ENCODE measurements at places on chromosomes 2 and 18.

GRCh38 chr2:10537522-10538199, 89.5 kb upstream of the ODC1 start:
- DNase-seq = no peak

GRCh38 chr2:179550849-179551248, 286.2 kb upstream of the SESTD1 start:
- DNase-seq = no peak

GRCh38 chr18:3610813-3611212, 160.8 kb downstream of the TGIF1 start:
- DNase-seq = no peak

GRCh38 chr2:34736482-34736881, 1137.4 kb upstream of the FAM98A start:
- DNase-seq = no peak

- no peak for DNase-seq
These were observed 3.8 kb upstream of the QPCT start for GRCh38 chr2:37340637-37341036.

DNA sequence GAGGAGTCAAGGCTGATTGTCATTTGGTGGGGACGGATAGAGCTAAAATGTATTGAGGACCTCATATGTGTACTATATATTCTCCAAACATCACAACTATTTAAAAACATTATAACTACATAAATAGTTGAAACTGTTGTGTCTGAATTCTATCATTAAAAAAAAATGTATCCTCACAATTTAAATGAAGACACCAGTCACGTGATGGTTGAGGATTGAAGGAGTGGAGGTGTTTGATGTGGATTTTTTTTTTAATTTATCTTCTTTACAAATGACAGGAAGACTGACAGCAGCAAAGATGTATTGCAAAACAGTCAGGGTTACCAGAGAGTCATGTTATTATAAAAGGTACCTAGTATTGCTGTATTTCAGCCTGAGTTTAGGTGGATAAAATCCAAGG, 30.0 kb downstream of the GNAL start:
- DNase-seq = no peak

GRCh38 chr2:121888189-121888557, 132.7 kb downstream of the TSN start:
- DNase-seq = no peak

GRCh38 chr2:49070716-49071115, 83.6 kb downstream of the FSHR start:
- DNase-seq = no peak

DNA sequence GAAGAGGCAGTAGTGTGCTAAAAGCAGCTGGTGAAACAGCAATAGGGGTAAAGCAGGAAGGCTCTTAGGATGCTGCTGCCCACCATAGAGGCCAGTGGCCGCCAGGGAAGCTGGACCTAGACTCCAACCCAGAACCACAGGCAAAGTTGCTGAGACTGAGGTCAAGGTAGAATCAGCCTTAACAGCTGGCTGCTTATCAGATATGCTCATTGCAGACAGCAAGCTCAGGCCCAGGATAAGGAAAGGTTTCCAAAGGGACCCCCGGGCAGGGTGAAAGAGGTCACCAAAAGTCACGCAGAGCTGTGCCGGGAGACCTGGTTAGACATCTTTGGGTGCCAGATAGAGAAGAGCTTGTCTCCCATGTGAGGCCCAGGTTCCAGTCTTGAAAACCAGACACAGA, 42.9 kb upstream of the EPG5 start:
- DNase-seq = no peak

GRCh38 chr18:73986711-73987110, 160.9 kb downstream of the FBXO15 start:
- DNase-seq = no peak

DNA sequence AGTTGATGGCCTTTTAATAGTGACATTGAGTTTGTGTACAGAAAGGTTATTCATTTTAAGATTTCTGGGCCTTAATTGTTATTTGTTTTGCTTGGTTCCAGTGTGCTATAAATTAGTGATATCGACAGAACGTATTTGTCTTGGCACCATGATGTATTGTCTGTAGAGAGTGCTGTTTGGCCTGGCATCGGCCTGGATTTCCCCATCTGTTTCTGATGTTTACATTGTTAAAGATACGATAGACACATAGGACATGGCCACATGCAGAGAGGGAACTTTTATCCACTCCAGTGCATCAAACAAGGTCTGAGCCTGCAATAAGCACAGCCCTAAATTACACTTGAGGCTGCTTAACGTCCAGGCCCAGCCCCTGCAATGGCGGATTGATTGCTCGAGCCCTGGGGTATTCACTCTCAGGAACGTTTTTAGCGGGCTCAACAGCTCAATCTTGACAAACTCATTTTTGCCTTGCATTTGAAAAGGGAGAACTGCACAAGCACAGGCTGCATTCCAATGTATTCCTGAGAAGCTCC, 144.7 kb downstream of the SLC4A3 start:
- DNase-seq = no peak

DNA sequence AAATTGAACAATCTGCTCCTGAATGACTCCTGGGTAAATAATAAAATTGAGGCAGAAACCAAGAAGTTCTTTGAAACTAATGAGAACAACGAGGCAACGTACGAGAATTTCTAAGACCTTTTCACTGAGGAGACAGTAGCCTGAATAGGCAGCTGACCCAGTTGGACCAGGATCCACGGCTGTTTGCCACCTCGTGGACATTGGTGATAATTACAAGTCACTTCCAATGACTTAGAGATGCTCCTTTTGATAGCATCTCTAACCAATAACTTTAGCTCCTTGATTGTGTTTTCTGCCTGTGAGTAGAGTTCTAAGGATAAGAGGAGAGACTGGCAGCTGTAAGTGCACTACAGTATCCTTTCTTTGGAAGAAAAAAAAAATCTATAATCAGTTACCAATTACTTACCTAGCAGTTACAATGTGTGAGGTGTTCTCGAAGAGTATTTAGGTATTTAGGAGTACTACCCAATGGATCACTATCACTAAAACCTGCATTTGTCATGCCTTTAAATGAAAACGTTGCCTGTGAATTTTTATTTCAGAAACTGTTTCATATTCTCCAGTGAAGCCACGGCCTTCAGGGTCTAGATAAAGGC, 31.3 kb upstream of the CNTNAP5 start:
- DNase-seq = no peak

DNA sequence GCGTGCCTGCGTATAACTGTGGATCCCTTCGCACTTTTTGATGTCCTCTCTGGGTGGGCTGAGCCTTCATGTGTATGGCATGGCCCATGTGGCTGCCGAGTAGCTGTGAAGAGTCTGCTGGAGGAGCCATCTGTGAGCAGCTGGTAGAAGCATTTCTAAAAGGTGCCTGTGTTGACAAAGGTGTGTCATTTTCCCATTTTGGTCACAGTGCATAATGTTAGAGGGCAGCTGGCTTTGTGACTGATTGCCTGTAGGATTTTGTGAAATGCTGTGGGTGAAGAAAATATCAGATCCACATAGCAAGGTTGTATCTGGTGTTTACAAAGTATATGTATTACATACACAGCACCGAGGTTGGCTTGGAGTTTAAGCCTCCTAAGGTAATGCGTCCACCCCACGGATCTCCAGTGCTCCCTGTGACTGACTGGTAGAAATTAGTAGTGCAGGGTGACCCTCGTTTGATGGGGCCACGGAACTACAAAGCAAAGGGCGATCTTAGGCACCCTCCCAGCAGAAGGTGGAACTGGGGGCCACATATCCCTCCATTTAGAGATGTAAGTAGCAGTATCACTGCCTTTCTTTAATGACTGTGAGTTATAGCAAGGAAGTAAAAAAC, 16.5 kb downstream of the GATA6 start:
- DNase-seq = no peak

DNA sequence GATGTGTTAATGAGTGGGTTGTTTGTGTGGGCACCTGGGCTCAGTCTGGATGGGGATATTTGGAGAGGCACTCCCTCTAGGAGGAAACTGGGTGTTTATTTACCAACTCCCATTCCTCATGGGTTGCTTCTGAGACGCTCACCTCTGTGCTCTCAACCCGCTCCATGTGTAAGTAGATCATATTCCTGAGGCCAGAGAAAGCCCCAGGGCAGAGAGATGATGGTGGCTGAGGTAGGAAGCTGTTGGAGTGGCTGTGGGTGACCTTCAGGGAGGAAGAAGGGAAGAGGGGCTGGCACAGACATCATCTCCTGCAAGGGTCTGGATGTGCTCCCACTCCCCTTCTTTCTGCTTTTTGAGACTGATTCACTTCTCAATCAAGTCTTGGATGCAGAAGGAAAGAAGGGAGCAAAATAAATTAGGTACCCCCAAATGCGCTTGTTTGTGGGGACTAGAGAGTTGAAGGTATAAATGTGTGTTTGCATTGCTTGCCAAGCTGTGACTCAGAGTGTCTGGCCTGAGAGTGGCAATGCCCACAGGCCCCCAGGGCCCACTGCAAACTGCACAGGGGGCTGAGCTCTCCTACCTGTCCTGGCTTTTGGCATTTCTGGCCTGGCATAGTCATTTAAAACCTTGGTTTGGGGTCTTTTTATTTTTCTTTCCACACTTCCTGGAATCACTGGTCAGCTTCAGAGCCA, 57.2 kb upstream of the TNP1 start:
- no peak for DNase-seq

GRCh38 chr2:71008342-71008741, 13.7 kb upstream of the TEX261 start:
- DNase-seq = no peak

- DNase-seq = no peak
These were observed 619.2 kb downstream of the IRS1 start for GRCh38 chr2:226180281-226180884.

GRCh38 chr2:34979148-34979547, 1376.4 kb upstream of the CRIM1 start:
- no peak for DNase-seq

DNA sequence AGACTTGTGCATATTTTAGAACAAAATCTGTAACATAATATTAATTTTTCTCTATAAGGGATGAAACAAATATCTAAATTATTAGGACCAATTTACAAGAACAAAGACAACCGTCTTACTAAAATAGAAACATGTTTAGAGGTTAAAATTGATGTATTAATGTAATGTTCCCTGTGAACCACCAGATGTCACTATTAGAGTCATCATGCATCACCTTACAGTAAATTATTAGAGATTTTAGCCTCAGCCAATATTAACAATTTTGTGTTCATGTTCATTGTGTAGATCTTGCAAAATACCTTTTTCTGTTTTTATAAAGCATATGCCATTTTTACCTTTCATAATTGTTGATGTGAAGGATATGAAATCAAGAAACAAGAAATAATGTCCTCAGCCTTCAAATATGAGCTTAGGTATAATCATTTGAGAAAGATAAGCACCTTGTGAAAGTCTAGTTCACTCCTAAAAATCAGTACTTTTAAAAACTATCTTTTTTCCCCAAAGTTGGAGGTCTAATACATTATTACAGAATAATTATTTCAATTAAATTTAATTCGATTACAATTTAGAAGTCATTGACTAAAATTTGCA, 344.3 kb upstream of the KCNH7 start:
- DNase-seq = no peak

- no peak for DNase-seq
These were observed 10.3 kb upstream of the CTAGE1 start for GRCh38 chr18:22427822-22428549.

DNA sequence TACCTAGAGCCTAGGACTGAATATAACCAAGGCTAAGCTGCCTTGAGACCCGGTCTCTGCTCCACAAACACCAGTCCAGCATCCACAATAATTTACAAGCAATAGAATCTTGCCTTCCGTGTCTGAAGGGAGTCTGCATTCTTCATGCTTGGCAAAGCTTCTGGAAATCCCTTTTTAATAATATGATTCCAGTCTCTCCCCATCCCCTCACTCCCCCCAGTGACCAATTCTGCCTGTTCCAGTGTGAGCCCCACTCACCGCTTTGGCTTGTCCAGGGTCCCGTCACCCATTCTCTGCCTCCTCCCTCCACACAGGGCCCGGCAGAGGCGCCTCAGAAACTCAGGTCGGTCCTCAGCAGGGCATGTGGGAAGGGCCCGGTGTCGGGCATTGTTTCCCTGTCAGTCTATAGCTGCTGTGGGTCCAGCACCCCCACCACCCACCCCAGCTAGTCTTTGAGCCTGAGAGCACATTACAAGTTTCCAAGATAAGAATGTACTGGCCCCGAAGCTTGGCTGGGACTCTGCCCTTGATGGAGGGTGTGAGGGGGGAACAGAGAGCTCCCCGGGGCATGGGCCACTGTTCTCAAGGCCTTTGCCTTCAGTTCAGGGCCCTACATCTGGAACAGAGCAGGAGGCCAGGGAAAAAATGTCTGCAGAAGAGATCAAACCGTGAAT, 129.7 kb upstream of the MYCN start:
- no peak for DNase-seq

DNA sequence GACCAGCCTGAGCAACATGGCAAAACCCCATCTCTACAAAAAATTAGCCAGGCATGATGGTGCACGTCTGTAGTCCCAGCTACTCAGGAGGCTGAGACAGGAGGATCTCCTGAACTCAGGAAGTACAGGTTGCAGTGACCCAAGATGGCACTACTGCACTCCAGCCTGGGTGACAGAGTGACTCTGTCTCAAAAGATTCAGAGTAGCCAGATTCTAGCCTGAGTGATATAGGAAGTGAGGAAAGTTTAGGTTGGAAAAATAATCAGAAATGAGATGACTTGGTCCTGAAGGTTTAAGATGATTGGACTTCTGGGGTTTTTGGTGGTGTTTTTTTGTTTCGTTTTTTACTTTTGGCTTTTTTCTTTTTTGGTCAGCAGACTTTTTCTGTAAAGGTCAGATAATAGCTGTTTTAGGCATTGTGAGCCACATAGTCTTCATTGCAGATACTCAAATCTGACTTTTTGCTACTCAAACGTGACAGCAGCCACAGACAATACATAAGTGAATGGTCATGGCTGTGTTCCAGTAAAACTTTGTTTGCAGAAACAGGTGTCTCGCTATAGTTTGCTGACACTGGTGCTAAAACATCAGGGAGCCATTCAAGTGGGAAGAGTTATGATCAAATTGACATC, 104.1 kb upstream of the UBXN4 start:
- no peak for DNase-seq

- DNase-seq = no peak
These were observed 401.7 kb upstream of the SPRED2 start for GRCh38 chr2:65834062-65834461.

GRCh38 chr2:219287580-219288265, 8.6 kb downstream of the DNAJB2 start:
- DNase-seq = no peak

GRCh38 chr2:24231461-24231881, 56.6 kb downstream of the FAM228A start:
- DNase-seq = no peak

- DNase-seq = no peak
These were observed 119.5 kb downstream of the LIPG start for GRCh38 chr18:49681387-49681786.

DNA sequence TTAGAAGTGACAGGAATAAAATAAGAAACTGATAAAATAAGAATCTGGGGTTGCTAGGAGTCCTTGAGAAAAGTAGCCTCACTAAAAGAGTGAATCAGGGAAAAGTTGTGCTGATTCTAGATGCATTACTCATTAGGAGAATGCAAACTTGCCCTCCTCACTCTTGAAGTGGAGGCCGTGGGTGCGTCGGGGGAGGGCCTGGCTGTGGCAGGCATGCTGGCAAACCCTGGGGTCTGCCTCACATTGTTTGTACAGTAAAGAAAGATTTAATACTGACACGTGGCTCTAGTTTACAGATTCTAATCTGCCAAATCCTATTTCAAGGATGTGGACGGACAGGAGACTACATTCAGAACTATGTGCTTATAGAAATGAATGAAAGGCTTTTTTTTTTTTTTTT, 41.9 kb downstream of the TANC1 start:
- DNase-seq = no peak

GRCh38 chr2:173909846-173910245, 55.3 kb downstream of the SP3 start:
- no peak for DNase-seq

- no peak for DNase-seq
These were observed 114.0 kb upstream of the SLC39A10 start for GRCh38 chr2:195543063-195543462.
